Stimulated activated CD4-positive, alpha-beta T cell treated with anti-CD3 and anti-CD28 coated beads, Interleukin-15, amount 100 ng/mL, for 1 hour (primary cell): ENCODE measurements at places on chromosomes 1 and 21.

DNA sequence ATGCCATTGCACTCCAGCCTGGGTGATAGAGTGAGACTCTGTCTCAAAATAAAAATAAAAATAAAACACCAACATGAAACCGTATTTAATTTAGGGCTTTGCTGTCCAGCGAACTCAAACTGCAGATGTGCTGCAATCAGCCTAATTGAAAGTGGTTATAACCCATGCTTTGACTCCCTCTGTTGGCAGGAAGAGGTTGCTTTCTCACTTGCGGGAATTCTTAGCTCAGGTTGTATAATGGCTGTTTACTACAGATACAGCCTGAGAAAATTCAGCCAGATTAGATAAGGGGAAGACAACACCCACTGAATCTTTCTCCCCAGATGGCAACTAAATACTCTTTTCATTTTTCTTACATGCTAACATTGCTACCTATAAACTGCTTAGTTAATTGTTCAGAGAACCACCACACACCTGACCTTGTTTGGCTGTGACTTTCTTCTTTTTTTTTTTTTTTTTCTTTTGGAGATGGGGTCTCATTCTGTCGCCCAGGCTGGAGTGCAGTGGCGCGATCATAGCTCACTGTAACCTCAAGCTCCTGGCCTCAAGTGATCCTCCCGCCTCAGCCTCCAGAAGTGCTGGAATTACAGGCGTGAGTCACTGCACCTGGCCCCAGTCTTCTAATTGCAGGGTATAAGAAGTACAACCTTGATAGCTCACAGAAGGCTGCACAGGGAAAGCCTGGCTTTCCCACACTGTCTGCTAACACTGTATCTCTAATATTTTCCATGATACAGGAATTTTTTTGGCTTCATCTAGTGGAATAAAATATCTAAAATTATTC, 34.6 kb downstream of the DNTTIP2 start:
- no peak for DNase-seq

GRCh38 chr1:67935560-67935959, 102.3 kb upstream of the GNG12 start:
- DNase-seq = no peak

- DNase-seq = no peak
Observed at GRCh38 chr1:106022312-106022902, 1034.1 kb upstream of the PRMT6 start.

- no peak for DNase-seq
Observed at GRCh38 chr1:248757784-248758195, 2.2 kb upstream of the LYPD8 start.

DNA sequence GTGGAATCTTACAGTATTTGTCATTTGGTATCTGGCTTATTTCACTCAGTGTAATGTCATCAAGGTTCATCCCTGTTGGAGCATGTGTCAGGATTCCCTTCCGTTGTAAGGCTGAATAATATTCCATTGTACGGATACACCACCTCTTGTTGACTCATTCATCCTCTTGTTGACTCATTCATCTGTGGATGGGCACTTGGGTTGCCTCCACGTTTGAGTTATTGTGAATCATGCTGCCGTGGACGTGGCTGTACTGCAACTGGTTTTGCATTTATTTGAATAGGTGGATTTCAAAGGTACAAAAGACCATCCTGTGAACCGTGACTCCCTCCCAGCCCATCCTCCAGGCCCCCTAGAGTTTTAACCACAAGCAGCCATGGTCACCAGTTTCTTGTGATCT, 11.9 kb upstream of the TCP10L start:
- DNase-seq = no peak
